NCI-H1092 (cell line): ENCODE measurements at places on chromosomes 6 and 20.

DNA sequence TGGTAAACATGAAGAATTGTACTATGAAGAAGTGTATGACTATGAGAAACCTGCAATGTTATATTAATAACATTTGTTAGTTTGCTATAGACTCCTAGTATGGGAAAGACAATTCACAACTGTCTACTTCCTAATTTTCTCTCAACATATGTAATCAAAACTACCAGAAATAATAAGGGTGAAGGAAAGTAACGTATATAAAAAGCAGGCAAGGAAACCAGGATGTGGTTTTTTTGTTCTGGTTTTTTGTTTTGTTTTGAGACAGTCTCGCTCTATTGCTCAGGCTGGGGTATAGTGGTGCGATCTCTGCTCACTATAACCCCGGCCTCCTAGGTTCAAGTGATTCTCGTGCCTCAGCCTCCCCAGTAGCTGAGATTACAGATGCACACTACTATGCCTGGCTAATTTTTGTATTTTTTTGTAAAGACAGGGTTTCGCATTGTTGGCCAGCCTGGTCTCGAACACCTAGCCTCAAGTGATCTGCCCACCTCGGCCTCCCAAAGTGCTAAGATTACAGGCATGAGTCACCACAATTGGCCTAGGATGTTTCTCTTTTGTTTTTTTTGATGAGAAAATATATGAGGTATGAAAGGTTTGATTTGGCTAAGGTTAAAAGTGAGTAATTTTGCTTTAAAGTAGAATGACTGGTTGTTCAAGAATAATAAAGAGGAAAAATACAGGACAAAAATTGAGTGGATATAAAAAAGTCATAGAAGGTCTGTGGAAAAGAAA lies 83.1 kb downstream of the PTCHD4 start:
- no peak for DNase-seq

DNA sequence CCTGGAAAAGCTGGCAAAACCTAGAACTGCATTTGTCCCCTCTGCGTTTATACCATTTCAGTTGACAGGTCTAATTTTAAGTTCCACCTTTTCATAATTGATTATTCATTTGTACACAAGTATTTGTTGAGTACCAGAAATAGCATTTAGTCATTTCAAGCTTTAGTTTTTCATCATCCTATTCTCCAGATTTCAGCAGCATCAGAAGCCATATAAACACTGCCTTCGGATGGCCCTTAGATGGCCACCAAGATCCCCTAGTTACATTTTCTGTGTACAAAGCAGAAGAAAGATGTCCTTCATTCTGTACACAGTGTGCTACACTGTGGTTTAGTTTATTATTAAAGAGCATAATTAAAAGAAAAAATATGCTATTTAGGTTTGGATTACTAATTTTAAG lies 131.4 kb downstream of the LAMA2 start:
- DNase-seq = no peak

GRCh38 chr20:55760586-55760985 lies 244.7 kb downstream of the CBLN4 start:
- no peak for DNase-seq

GRCh38 chr6:30876039-30876730 lies 8.1 kb upstream of the DDR1 start:
- DNase-seq = no peak

GRCh38 chr6:43318011-43318410 lies 9.4 kb upstream of the CRIP3 start:
- DNase-seq = no peak

DNA sequence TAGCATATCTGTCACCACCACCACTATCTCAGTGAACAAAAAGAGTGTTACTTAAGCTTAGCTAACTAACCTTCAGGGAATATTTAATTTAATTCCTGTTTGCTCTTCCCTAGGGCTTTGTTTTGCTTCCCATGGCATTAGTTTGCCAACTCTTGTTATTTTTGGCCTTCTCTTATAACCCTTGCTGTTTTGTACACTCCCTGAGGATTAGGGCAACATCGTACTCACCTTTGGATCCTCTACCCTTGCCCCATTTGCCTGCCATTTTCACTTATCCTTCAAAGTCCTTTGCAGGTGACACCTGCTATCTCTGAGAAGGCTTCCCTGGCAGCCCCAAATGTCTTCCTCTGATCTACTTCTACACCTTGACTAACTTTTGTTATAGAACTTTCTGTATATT lies 23.7 kb downstream of the ACOT13 start:
- no peak for DNase-seq

GRCh38 chr6:127464161-127464880 lies 5.1 kb upstream of the KIAA0408 start:
- DNase-seq = no peak

- DNase-seq = no peak
Measured at GRCh38 chr20:10573951-10574339, 99.9 kb downstream of the JAG1 start.

- DNase-seq = no peak
Measured at GRCh38 chr6:88585276-88585692, 378.1 kb downstream of the RNGTT start.

DNA sequence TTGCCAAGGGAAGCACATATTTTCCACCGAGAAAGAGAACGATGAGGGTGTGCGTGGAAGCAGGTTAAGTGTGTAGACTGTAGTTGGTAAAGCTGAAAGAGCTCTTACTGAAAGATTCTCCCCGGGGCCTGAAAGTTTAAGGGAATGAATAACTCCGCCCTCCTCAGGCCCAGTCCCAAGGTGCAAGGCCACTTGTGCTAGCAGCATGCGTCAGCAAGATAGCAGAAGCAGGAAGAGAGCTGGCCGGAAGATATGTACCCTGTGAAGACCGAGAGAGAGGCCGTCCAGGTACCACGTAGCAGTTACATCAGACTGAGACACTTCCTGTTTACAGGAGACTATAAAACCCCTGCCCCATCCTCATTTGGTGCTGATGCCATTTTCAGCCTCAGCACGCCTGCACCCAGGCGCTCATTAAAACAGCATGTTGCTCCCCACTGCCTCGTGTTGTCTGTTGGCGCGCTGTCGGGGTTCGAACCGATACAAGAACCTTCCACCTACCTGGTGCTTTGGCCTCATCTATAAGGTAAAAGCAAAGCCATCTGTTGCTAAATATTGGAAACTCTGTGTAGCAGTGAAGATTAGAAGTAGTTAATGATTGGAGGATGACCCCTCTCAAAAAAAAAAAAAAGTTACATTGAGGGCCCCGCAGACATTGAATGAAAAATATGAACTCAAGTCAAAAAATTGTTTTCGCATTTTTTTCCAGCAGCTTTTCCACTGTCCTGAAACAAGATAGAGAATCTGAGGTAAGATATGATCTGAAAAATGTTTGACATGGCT lies 18.6 kb upstream of the FAM135A start:
- DNase-seq = no peak

GRCh38 chr6:95545686-95546085 lies 31.6 kb upstream of the MANEA start:
- DNase-seq = no peak

- DNase-seq = peak; percentile 45
Measured at GRCh38 chr6:19836799-19837510, at the start of gene ID4. Gene ID4 (plus strand): TSS chr6:19837370. CDS start chr6:19837755, 385 bp downstream.

DNA sequence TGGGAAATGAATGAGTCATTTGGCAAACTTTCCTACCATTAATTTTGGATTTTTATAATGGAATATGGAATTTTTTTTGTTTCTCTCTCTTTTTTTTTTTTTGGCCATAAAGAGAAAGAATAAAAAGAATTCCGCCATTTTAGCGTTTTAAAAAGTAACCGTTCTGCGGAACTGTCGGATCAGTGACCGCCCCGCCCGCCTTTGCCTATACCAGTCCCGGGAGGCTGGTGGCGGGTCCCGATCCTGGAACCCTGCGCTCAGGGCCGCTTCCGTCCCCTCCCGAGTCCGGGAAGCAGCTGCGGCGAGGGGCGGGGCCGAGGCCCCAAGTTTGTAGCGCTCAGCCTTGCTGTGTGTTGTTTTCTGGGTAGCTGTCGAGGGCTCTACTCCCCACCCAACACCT lies 609 bp downstream of the L3MBTL1 start:
- DNase-seq = no peak

- DNase-seq = no peak
Measured at GRCh38 chr20:16477632-16478031, 95.6 kb downstream of the KIF16B start.

DNA sequence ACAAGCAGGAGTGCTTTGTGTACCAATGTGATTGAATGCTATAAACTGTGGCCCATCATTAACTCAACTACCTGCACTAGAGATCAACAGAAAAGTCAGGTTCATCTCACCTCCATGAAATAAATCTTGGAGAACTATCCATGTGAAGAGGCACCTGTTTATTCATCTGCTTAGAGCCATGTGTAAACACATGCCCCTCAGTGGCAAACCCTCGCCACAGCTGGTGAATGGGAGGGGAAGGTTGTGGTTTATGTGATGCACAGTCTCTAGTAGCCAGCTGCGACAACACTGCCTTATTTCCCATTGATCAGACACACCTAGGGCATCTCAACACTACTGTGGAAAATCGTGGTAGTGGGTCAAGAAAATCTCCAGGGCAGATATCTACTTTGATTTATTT lies 640.2 kb downstream of the PTPRT start:
- DNase-seq = no peak

GRCh38 chr6:42370323-42370985 lies 81.3 kb downstream of the TRERF1 start:
- DNase-seq = no peak

- no peak for DNase-seq
Measured at GRCh38 chr20:10662661-10663458, 10.9 kb downstream of the JAG1 start.

DNA sequence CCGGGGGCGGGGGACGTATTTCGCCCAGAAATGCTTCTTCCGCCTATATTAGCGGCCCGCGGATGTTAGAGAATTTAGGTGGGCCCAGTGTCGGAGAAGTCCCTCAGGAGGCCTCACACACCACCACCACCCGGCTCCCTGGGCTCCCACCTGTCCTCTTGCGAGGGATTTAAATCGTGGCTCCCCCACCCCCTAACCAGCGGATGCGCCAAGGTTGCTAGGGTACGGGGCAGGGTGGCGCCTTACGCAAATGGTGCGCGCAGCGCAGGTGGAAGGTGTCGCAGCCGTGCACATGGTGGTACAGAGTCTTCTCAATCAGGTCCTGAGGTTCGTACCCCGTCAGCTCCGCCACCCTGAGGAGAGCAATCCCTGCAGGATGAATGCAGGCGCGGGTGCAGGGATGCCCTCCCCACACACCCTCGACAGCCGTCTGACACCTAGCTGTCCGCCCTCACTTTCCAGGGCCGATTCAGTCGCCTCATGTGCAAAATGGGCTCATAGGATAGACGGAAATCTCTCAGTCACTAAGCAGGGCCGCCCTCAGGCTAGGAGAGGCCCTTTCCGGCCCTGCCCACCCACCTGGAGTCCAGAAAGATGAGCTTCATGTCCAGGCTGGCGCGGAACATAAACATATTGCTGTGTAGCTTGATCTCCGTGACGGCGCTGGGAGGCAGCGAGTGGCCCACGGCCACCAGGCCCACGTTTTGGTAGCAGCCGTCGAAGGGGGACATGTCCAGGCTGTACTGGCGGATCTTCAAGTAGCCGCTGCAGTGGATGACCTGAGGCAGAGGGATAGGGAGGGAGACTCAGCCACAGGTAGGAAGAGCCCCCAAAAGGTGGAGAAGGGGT lies 16.6 kb downstream of the SIM1 start:
- DNase-seq = no peak

DNA sequence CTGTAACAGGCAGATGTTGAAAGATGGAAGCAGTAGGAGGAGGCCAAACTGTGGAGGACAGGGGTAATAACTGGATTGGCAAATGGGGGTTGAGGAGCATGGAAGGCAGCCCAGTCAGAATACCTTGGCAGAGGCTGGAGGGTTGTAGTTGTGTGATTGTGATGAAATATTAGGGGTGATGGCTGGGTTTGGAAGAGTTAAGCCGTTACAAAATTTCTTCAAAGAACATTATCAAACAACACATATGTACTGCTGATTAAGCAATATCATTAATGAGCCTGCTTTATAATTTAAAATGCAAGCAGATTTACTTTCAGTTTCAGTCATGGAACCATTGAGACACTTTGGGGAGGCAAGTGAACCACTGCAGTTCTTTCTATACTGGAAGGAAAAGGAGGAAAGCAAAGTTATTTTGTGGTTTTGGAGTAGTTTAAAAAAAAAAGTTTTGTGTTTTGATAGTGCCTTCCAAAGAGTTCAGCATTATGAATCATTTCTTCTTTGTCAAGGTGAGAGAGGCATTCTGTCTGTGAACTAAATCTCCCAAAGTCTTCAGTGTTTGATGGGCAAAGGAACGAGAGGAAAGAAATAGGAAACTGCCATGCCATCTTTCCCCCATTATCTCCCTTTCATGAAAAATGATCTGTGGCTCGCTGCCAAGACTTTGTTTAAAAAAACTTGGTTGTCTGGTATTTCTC lies 20.7 kb downstream of the FOXO3 start:
- DNase-seq = no peak

GRCh38 chr6:36349240-36349639 lies 12.6 kb upstream of the BNIP5 start:
- DNase-seq = peak; percentile 60

GRCh38 chr20:43583982-43584432 lies 6.7 kb upstream of the IFT52 start:
- no peak for DNase-seq

GRCh38 chr6:169846286-169847056 lies 95.0 kb downstream of the ERMARD start:
- DNase-seq = no peak

- no peak for DNase-seq
Measured at GRCh38 chr6:158503222-158503621, 56.7 kb upstream of the TMEM181 start.

GRCh38 chr20:13131688-13132087 lies 89.4 kb upstream of the ISM1 start:
- DNase-seq = no peak

DNA sequence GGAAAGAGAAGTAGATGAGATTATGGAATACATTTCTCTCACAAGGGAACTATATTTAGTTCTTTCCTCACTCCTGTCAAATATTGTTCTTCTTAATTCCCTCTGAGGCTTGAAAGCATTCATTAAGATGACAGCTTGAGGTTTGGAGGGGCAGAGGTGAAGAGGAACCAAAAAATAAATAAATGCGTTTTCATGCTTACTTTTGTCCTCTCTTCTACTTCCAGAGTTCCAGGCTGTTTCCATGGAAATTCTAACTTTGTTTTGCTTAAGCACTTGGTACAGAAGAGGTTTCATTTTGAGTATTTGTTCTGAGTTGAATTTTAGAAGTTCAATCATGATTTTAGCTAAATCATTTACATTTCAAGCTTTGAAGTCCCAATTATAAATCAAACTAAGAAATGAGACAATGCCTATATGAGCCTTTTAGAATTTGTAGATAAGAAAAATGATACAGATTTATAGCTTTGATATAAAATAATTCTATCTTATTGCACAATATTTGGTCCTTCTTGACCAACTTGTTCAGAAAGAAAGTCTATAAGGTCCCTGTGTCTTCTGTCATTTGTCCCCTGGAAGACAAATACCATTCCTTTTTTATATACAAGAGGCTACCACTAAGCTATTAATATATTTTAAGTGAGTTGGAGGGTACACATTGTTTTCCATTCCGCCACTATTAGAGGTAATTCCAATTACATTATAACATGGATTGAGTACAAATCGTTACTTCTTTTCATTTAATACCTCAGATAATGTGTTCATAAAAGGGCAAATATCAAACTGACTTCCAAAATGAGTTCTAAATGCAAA lies 16.3 kb downstream of the RBM24 start:
- no peak for DNase-seq
